ENCODE measurements at places on chromosomes 12 and 14.
A peak's percentile ranks its signal among the peaks of the same experiment; 100 is the strongest.

DNA sequence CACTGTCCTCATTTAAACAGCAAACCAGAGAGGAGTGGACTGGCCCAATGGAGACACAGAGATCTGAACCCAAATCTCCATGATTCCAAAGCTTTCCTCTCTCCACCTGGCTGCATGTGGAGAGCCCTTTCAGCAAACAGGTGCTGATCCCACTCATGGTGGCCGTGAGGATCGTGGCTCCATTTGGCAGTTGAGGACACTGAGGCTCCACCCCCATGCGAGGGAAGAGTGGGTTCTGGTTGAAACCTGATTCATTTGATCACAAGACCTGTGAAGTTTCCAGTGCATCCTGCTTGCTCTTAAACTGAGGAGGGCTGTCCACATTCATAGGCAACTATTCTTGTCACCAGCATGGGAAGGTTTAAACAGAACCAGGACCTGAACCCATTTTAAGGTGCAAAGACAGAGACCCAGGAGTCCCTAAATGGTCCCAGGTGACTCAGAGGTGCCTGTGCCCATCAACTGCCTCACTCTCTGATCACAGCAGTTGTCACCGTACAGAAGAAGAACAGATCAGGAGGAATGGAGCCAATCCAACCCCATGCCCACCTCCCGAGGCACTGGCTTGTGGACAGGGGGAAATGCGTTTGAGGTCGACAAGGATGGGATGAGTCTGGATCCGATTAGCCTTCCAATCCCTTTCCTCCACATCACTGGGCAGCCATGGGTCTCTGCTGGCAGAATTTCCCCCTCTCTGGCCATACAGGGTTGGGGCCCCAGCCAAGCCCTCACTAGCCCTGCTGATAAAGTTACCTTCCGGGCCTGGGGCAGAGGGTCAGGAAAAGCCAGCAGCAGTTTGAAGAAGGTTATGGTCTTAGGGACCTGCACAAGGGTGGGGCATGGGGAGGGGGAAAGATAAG lies 45.5 kb upstream of the BCL11B start:
- no peak for DNase-seq

GRCh38 chr14:68518166-68518565 lies 274.7 kb downstream of the ZFP36L1 start:
- no peak for DNase-seq

DNA sequence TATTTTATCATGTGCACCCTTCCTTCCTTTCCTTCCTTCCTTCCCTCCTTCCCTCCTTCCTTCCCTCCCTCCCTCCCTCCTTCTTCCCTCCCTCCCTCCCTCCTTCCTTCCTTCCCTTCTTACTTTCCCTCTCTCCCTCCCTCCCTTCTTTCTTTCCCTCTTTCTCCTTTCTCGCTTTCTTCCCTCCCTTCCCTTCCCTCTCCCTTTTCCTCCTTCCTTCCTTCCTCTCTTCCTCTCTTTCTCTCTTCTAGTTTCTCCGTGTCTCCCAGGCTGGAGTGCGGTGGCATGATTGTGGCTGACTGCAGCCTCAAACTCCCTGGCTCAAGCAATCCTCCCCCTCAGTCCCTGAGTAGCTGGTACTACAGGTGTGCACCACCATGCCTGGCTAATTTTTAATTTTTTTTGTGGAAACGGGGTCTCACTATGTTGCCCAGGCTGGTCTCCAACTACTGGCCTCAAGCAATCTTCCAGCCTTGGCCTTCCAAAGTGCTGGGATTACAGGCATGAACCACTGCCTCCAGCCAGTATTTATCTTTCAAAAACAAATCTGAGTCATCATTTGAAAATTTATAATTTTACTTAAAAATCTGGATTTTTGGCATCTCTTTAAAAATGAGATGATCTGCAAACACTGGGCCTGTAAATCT lies 7.8 kb downstream of the C1RL start:
- DNase-seq, result no peak

- DNase-seq, result no peak
Measured at GRCh38 chr14:96616161-96616721, 114.1 kb downstream of the PAPOLA start.

DNA sequence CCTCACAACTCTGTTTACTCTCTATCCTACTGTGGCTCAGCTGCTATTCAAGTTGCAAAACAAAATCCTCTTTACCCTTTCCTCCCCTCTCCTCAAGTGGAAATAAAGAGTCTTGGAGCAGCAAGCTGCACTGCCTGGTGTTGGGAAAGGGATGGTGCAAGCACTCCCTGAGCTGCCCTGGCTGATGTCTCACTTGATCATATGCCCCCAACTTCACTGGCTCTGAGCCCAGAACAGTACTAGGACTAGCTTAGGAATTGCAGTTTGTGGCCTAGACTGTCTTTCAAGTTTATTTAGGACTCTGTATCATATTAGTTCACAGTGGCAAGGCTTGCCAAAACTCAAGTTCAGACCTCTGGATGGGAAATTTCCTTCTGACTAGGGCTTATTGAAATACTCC lies 1683.8 kb upstream of the SEL1L start:
- no peak for DNase-seq

DNA sequence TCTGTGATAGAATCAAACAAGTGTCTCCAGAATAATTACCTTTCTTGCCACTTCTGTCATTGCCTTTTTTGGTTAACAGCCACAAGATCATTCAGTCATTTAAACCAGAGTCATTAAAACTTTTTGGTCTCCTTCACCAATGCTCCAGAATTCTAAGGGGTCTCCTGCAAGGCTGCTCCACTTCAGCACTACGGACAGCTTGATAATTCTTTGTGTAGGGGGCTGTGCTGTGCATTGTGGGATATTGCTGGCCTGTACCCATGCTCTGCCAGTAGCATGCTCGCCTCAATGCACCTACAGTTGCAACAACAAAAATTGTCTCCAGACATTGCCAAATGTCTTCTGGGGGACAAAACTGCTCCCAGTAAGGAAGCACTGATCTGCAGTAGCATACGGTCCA lies 7.3 kb downstream of the ADAMTS20 start:
- DNase-seq, result no peak

DNA sequence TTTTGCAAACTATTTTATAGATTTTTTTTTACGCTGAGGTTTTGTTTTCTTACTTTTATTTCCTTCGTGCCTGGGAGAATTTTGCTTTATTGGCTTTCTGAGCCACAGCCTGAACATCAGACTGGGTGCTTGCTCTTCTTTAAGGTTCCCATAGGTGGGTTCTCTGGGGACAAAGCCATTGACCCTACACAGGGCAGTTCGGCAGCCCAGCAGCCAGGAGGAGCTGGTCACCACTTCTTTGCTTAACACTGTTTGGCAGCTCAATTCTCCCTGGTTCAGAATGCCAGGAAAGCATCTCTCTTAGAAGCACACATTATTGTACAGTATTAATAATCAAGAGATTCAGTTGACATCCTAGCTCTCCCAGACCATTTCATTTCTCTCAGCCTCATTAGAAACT lies 140.8 kb upstream of the NEDD1 start:
- no peak for DNase-seq

GRCh38 chr12:105538880-105539279 lies 208.4 kb downstream of the C12orf75 start:
- no peak for DNase-seq

DNA sequence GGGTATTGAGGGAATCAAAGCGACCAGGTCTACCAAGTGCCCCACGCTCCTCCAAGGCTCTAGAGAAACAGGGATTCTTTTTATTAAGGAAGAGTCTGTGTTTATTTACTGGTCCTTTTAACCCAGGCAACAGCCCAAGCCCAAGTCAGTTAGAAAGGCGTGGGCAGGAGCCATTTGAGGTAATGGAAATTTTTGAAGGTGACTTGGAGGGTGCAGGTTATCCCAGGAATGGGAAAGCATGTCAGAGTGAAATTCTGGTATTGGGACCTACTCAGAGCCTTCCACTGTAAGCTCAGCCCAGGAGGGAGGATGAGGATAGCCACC lies 2.9 kb downstream of the SLC6A12 start:
- DNase-seq, result no peak

DNA sequence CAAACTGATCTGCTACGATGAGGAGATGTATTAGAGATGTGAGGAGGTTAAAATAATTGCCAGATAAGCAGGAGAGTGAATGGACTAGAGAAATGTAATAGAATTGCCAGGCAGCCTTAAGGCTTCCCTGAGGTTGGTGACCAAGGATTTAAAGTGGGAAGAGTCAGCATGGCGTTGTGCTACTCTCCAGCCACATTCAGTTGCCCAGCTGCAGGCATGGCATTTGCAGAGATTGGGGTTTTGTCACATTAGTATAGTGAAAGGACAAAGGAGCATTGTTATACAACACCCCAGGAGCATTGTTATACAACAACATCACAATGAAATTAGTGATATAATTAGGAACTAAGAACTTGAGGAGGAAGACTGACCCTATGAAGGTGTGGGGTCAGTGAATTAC lies 31.7 kb downstream of the MARK3 start:
- DNase-seq, result no peak

DNA sequence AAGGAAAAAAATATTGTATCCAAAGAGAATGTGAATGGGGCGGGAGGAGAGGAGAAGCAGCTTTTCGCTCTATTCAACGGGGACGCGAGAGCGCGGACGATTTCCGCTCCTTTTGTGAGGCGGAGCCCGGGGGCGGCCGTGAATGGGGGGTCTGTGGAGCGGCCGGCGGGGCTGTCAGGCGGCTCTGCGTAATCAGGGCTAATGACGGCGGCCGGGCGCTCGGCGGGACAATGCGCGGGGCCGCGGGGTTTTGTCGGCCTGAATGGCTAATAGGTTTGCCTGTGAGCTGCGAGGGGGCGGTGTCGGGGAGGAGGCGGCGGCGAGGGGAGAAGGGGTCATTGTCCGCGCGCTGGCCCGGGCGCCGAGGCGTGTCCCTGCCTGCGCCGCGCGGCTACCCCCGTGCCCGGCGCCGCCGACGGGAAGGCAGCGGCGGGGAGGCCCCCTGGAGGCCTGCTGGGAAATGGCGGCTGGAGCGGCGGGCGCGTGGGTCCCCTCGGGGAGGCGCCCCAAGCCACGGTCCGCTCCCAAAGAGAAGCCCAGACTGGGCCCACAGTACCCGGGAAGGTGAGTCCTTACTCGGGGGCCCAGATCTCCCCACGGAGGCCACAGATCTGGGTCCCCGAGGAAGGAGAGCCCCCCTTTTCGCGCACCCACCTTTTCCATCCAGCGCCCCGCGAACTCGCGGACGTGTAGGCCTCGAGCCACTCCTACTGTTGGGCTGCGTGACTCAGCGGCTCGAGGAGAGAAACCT lies 6.0 kb downstream of the SIX6 start:
- no peak for DNase-seq

DNA sequence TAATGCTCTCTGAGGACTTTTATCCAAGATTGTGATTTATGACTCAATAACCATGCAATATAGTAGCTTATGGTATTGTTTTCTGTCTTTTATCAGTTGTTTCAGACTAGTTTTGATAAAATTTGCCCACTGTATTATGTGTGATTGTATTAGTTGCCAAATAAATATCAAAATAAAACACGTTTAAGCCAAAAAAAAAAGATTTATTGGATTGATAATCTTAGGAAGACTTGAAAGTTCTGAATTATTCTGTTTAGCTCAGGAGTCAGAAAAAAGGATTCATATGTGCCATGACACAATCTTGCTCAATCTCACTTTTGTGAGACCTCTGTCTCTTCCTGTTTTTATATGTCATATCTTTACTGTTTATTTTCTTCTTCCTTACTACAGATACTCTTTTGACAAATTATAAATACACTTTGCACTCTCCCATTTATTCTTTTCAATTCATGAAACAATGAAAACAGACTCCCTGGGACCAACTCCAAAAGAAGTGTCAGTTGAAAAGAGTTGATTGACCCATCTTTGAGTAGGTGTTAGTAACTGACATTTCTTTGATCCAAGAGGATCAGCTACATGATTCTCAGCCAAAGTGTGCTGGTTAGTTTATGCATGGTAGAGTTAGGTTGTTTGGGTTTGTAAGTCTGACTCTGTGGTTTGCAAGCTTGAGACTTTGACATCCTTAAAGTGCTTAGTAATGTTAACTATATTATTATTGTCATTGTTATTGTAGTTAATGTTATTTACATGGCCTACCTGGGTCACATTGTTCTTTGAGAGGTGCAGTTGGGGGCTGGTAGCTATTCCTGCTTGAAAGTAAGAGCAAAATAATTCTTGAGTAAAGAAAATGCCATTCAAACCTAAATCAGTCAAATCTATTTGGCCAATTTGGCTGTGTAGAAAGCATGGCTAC lies 2.5 kb downstream of the OR6C76 start:
- DNase-seq, result no peak

DNA sequence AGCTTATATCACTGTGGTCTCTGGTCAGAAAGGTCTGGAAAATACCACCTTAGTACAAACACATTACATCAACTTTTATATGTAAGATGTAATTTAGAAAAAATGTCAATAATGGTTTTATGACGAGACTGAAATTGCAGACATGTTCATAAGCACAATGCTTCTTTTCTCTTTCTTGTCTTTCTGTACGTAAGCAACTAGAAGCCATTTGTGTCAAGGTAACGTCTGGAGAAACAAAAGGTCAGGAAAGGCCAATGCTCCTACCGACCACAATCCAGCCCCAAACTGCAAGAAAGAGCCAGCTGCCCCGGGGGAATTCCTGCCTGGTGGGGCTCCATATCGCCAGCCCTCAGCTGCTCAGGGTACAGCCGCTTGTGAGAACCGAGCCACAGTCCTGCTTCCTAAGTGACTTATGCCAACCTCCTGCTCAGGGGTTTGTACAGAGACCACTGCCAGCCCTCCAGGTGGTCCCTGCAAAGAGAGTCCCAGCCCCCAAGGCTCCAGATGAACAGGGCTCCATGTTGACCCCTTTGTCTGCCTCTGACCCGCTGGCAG lies 6.3 kb downstream of the ZNF839 start:
- no peak for DNase-seq

- DNase-seq, result no peak
Measured at GRCh38 chr14:100084591-100084990, 19.4 kb downstream of the EVL start.

GRCh38 chr14:76289276-76289675 lies 86.7 kb upstream of the ESRRB start:
- DNase-seq, result no peak

DNA sequence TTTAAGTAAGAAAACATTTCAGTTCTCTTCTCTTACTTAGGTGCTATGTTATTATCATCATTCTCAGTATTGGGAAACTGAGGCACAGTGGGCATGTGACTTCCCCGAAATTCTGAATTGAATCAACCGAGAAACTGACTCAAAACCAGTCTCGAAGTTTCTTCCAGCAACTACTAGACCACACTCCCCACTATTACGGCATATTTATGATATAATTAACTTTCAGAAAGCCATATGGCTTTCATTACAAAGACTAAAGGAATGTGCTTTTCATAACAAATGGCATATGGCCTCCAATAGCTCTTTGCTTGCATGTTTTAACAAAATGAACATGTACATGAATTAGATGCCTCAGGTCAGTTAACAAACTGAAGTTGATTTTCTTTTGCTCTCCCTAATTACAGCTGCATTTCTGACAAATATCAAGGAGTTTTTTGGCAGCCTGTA lies 182.9 kb upstream of the SLC38A2 start:
- DNase-seq, result peak; percentile 42
